Daoy (cell line): ENCODE measurements at places on chromosomes 3 and 15. TPM values are rescaled to one million over a fixed set of nuclear protein-coding genes. Genes with fewer than 3 reads are reported as not detected.
A peak's percentile ranks its signal among the peaks of the same experiment; 100 is the strongest.

DNA sequence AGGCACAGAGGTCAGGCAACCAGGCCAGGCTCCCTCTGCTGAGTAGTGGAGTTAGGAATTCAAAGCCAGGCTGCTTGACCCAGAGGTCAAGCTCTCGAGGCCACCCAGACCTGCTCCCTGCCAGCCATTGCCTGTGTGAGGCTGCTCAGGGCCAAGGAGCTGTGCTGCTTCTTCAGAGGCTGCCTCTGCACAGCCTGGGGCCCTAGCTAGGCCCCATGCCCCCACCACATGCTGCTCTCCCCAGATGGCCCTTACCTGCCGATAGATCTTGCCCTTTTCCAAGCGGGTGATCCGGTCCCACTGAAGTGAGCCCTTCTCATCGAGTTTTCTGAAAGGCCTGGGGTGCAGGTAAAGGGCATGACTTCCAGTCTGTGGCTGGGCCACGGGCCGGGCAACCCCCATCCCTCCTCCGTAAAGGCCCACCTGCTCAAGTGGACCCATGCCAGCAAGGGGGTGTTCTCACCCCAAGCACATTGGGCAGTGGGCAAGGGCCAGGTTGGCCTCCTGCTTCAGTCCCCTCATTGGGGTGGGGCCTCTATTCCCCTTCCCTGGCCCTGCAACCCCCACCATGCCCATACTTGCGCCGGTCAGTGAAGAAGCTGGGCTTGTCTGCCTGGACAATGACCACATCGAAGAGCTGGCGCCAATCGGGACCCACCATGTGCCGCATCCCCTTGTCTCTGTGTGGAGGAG lies 6.5 kb downstream of the NT5DC2 start:
- DNase-seq = no peak

DNA sequence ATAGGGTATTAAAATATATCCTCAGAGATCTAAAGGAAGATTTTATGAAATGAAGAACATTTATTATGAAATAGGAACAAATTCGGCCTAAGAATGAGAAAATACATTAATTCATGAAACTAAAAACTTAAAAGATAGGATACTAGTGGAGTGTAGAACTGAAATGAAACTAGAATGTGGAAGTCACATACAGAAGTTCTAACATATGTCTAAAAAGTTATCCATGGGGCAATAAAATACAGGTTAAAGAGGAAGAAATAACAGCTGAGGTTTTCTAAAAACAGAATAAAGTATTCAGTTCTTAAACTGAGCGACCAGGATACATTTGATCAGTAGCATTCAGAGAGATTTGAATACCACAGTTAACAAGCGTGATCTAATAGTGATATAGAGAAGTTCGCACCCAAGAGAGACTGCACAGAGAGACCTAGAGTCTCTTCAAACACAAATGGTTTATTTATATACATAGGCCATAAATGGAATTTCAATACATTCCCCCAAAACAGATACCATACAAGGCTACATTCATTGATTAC lies 85.9 kb downstream of the FEZF2 start:
- no peak for DNase-seq

Gene ALDH1L1
- 0.11 TPM in 1 of 2 replicates, not detected in the other for total RNA-seq

Gene KLHL6
- total RNA-seq = not detected in 2 replicates

GRCh38 chr3:139689122-139689521 lies 11.3 kb upstream of the NMNAT3 start:
- no peak for DNase-seq

Gene WDR49
- total RNA-seq = not detected in 2 replicates

Gene ITPKA
- total RNA-seq = 5.0 and 7.7 TPM in 2 replicates

GRCh38 chr3:43286841-43287499 lies 630 bp downstream of the SNRK start:
- DNase-seq = peak; percentile 6

Gene CPN2
- not detected in 2 replicates for total RNA-seq

- DNase-seq = no peak
Measured at GRCh38 chr3:8938021-8938420, 25.3 kb downstream of the RAD18 start.

- DNase-seq = no peak
Measured at GRCh38 chr3:35832140-35832571, 192.8 kb downstream of the ARPP21 start.

Gene NAA80
- 0.95 and 1.9 TPM in 2 replicates for total RNA-seq

GRCh38 chr3:100160521-100160920 lies 46.2 kb upstream of the FILIP1L start:
- DNase-seq = no peak

Gene DUOXA2
- total RNA-seq = 0.15 TPM in 1 of 2 replicates, not detected in the other

Gene ACKR4
- not detected in 2 replicates for total RNA-seq

DNA sequence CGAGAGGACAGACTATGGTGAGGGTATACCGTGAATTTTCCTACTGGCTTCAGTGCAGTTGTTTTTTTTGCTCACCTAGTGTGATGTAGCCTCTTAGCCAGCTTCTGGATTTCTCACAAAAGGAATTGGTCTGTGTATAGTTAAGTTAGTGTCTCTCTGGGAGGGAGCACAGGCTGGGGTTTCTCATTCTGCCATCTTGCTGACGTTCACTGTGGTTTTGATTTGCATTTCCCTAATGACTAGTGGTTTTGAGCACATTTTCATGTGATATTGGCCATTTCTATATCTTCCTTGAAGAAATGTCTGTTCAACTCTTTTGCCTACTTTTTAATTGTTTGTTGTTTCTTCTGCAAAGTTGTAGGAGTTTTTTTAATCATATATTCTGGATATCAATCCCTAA lies 2.2 kb upstream of the CD86 start:
- DNase-seq = no peak

Gene NDN
- total RNA-seq = 139 and 158 TPM in 2 replicates

Gene PP2D1
- total RNA-seq = not detected in 2 replicates

DNA sequence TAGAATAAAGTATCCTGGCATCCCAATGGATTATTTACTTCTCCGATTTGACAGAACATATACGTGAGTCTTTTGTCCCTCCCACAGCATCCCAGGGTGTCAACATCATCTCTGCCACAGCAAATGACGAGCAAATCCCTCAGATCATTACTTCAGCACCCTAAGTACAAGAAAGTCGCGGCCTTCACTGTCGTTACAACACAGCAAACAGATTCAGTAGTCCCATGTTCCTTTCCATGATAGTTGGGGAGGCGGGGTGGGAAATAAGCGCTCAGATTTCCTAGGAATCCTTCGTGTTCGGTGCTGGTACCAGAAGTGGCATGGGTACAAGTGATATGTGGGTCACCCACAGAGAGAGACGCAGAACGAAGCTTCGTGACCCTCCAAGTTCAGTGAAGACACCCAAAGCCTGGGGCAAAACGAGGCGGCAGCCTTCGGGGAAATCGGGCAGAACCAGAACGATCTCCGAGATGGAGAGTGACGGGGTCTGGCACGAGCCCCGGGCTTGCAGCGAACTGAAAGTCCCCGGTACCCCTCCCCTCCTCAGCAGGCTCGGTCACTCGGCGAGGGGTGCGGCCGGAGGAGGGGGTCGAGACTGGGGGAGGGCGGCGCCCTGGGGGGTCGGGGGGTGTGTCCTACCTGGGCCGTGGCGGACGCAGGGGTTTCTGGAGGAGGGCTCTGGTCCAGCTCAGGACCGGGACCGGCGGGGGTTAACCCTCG lies 619 bp downstream of the TTBK2 start:
- peak; percentile 29 for DNase-seq

Gene TIMP4
- total RNA-seq = 1.7 and 2.2 TPM in 2 replicates

GRCh38 chr15:86135041-86135440 lies 55.4 kb downstream of the AGBL1 start:
- no peak for DNase-seq

Gene SLC6A20
- not detected in 2 replicates for total RNA-seq

- DNase-seq = no peak
Measured at GRCh38 chr3:2096216-2096615, 2.5 kb upstream of the CNTN4 start.

- DNase-seq = no peak
Measured at GRCh38 chr15:29311696-29312095, 42.1 kb upstream of the NSMCE3 start.

DNA sequence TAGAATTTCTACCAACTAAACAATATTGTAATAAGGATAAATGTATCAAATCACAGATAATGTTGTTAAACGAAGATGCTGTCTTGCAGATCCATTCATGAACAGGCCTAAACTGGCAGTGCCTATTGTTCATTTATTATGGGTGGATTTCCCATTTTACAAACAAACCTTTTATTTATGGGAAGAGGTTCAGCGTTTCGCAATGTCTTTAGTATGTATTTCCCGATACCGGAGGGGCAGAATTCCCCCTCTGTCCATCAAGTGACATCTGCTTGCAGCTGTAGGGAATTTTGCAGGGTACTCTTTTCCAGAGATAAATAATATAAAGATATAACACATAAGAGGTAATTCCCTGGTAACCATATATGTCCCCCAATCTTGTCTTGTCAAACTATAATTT lies 5.7 kb downstream of the CEP19 start:
- DNase-seq = no peak

- no peak for DNase-seq
Measured at GRCh38 chr3:128178782-128179483, 25.7 kb downstream of the EEFSEC start.

DNA sequence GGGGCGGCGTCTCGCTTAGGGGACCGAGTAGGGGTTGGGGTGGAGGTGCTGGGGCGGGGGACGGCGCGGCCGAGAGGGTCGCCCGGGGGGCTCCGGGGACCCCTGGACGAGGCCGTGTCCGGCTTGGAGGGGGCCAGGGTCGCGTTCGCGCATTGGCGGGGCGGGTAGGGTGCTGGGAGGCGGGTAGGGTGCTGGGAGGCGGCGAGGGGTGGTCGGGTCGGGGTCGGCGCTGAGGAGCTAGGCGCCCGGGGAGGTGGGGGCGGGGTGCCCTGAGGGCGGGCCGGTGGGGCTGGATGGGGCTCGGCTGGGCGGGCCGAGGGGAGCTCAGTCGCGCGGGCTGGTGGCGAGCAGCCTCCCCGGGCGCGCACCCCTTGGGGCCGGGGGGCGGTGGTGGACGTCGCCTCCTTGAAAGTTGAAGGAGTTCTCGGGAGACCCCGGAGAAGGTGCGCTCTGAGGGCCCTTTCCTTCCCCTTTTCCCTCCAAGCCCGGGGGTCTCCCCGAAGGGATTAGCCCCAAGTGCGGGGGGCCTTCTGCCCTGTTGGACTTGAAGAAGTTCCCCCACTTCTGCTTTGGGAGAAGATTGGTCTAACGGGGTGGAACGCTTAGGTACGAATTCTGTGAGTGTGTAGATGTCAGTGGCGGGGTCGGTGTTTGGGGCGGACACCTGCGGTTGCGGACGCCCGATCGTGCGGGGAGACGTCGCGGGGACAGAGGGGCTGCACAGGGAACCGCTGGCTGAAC lies 543 bp downstream of the MEF2A start:
- peak; percentile 12 for DNase-seq

Gene LMOD3
- not detected in 2 replicates for total RNA-seq

DNA sequence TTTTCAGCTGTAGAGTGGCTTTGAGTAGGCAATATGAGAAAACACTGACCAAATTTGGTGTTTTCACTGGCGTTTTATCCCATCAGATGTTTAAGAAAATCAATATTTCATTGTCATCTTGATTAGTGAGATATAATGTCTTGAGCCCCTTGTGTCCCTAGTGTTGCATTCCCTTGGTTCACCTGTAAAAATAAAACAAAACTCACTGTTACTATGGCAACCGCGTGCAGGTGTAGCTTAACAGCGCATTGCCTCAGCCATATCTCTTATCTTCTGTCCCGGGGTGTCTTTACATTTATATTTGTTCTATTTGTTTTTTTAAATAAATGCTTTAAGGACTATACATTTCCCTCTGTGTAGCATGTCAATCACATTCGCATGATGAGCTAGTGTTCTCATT lies 551.6 kb downstream of the ZIC1 start:
- no peak for DNase-seq

- DNase-seq = no peak
Measured at GRCh38 chr3:184532940-184533732, 28.4 kb upstream of the EPHB3 start.

- DNase-seq = no peak
Measured at GRCh38 chr3:179801263-179801662, 148.4 kb downstream of the USP13 start.

- no peak for DNase-seq
Measured at GRCh38 chr3:42213417-42213816, 52.6 kb downstream of the CCK start.

DNA sequence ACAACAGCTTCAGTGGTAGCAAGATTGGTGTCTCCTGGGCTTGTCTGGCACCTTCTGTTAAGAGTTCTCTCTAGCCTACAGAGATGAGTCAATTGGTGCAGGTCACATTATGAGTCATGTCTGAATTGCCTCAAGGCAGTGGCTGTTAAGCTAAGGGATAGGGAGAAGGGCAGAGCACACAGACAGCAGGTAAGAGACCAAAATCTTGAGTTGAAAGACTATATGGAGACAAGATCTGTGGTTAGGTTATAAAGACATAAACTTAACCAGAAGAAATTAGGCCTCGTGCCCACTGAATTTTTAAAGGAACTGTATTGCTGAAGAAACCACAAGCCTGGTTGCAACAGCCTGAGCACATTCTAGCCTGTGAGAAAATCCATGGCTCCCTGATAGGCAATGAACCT lies 19.2 kb upstream of the KPNA1 start:
- DNase-seq = peak; percentile 89

Gene DPPA2
- 0.34 and 0.68 TPM in 2 replicates for total RNA-seq

Gene C3orf80
- total RNA-seq = 0.06 and 1.0 TPM in 2 replicates

Gene IQCH
- 3.2 and 10.7 TPM in 2 replicates for total RNA-seq

Gene B4GALT4
- 15.0 and 15.9 TPM in 2 replicates for total RNA-seq

DNA sequence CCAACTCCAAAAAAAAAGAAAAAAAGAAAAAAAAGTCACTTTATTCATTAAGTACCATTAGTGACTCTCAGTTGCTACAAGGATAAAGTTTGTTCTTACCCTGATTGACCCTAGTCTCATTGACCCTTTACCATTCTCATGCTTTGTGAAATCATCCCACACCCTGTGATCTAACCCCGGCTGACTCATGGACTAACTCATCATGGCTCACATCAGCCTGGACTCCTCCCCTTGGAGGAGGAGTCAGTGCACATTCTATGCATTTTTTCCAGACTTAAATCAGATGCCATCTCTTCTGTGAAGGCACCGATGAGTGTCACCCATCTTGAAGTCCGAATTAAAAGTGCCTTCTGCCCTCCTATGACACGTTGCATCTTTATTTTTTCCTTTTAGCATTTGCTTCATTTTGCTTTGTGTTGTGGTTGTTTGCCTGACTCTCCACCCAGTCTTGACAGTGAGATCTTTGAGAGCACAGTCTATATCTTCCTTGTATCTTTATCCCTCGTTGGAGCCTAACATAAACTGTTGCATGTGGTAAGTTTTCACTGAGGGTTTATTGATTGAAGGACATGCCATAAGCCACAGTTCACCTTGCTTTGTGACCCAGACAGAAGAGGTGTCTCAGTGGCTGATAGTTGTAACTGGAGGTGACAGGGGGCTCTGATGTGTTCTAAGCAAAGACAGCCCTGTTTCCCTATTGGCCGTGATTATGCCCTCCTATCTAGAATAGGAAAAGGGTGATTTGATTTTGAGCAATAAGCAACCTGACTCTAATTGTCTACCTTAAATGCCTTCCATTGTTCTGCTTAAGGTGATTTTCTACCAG lies 72.1 kb downstream of the IL1RAP start:
- DNase-seq = peak; percentile 94

DNA sequence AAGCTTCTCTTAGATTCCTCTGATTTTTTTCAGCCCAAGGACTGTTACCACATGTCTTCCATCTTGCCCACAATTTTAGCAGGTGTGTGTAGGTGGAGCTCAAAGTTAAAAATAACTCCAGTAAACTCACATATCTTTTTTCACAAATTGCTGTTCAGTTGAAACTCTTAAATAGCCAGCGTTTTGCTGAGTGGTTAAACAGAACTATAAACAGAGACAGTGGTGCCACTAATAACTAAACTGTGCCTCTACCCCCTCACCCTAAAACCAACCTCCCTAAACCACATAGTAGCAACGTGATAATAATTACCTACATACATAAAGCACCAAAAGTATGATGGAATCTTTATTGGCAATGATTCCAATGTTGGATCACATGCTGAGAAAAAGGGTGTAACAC lies 525.1 kb downstream of the PDCD6IP start:
- no peak for DNase-seq
